ENCODE measurements at places on chromosomes 11 and 22. TPM values are rescaled to one million over a fixed set of nuclear protein-coding genes. Genes with fewer than 3 reads are reported as not detected.
A peak's percentile ranks its signal among the peaks of the same experiment; 100 is the strongest.

CSF2RB gene
- 10.1 TPM for total RNA-seq

TLCD5 gene
- 13.1 TPM for total RNA-seq

- peak; percentile 49 for DNase-seq
Observed at GRCh38 chr22:50678651-50679521, 6.3 kb downstream of the SHANK3 start.

- peak; percentile 46 for DNase-seq
Observed at GRCh38 chr11:116703421-116703820, 69.4 kb downstream of the BUD13 start.

GRCh38 chr11:44835296-44835695, 108.5 kb downstream of the TSPAN18 start:
- DNase-seq: no peak

GRCh38 chr11:126861796-126862459, 138.6 kb downstream of the KIRREL3 start:
- no peak for DNase-seq

DNA sequence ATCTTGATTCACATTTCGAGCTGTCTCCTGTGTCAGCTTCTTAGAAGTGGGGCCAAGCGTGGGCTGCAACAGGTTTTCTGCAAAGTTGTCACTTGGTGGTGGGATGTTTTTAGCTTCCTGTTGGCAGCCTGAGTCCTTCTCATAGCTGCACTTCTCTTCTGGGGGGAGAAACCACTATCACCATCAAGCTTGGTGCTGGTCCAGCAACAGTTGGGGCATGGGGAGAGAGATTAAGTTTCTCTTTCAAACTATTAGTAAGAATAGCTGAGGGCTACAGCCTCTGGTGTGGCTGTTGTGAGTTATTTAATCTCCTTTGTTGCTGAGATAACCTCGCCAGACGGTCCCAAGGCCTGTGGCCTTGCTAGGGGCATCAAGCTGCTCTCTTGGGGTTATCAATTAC, 123.3 kb upstream of the CRYBB3 start:
- no peak for DNase-seq

DNA sequence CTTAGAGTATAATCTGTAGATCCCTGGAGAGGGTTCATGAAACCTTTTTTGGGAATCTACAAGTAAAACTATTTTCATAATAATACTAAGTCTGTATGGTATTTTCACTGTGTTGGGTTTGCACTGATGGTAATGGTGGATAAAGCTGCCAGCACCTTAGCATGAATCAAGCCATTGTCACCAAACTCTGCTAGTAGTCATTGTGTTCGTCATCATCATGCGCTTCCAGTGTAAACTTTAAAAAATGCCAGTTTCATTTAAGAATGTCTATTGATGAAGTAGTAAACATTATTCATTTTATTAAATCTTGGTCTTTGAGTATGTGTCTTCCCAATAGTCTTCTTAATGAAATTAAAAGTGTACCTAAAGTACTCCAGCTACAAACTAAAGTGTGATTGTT, 15.0 kb downstream of the ALKBH3 start:
- no peak for DNase-seq

DNA sequence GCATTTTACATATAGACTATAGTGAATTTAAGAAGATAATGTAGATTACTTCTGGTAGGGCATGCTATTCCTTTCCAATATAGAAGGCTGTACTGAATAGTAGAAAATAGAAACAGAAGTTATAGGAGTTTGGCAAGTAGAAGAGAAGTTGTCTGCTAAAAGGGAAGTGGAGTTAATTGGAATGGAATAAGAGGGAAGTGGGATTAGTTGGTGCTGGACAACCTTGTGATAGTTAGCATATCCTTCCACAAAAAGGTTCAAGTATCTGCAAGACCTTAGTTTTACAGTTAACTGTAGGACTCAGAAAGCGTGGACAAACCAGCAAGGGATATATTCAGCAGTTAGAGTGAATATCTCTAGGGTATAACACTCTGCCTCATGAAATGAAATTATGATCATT, 185.5 kb downstream of the SWAP70 start:
- DNase-seq: no peak

DNA sequence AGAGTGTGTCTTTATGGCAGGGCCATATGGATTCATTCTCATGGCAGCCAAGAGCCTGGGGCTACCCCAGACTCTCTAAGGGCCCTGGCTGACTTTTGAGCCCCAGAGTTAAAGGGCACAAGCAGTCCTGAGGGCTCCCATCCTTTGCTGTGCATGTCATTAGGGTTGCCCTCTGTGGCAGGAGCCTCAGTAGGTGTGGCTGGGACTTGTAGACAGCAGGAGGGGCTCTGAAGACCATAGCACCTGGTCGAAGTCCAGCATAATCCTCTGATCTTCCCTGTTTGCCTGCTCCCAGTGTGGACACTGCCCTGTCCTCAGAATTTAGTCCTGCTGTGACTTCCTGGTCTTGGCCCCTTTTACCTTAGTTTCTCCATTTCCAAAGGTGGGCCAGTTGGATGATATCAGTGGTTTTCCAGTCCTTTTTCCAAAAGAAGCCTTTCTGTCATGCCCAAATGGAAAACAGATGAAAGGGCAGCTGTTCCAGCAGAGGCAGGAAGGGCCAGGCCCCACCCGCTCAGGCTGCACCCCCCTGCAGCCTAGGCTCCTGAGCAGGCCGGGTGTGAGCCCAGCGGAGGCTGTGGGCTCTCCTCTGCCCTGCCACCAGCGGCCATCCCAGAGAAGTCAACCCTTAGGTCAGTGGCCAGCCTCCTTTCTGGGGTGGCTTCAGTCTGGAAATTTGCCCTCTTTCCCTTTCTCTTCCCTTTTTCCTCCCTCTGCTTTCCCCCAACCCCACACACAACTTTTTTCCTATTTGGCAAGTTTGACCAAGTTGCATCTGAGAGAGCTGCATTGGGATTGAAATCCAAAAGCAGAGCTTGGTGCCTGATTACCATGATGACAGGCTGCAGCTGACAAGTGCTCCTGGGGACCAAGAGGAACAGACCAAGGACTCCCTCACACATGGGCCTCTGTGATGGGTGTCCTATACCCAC, 32.8 kb upstream of the SUSD2 start:
- no peak for DNase-seq

GRCh38 chr11:62338218-62338617, 970 bp downstream of the ASRGL1 start:
- no peak for DNase-seq

DNA sequence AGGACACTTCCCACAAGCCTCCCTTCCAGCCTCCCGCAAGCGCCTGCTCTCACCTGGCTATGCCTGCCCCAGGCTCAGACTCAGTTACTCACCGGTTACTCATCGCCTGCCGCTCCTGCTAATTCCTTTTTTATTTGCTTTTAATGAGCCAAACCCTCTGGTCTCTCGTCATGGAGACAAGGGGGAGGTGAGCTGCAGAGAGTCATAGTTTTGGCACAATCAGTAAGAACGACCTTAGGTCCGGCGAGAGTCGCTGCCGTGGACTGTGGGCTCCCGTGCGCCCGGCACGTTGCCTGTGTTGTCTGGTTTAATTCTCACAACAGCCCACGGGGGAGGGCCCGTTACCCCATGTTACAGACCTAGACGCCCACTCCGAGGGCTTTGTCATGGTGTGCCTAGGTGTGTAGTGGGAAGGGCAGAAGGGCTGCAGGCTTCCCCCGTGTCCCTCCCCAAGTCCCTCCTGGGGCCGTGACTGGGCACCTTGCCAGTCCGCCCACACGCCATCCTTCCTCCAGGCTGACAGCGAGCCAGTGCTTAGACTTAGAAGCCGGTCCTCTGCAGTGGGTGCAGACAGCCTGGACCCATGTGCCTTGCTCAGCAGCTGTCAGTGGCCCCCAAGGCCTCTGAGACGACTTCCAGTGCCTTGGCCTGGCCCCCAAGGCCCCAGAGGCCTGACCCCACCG, 42.2 kb downstream of the WNT7B start:
- DNase-seq: no peak

- no peak for DNase-seq
Observed at GRCh38 chr11:6655020-6655789, 404 bp downstream of the DCHS1 start.

All from sciatic nerve (tissue), 2 donors.